ENCODE measurements at places on chromosomes 11 and 22. TPM values are rescaled to one million over a fixed set of nuclear protein-coding genes. Genes with fewer than 3 reads are reported as not detected.

TREH gene
- 0.30 TPM for total RNA-seq

ZBED5 gene
- 45.5 TPM for total RNA-seq

DNA sequence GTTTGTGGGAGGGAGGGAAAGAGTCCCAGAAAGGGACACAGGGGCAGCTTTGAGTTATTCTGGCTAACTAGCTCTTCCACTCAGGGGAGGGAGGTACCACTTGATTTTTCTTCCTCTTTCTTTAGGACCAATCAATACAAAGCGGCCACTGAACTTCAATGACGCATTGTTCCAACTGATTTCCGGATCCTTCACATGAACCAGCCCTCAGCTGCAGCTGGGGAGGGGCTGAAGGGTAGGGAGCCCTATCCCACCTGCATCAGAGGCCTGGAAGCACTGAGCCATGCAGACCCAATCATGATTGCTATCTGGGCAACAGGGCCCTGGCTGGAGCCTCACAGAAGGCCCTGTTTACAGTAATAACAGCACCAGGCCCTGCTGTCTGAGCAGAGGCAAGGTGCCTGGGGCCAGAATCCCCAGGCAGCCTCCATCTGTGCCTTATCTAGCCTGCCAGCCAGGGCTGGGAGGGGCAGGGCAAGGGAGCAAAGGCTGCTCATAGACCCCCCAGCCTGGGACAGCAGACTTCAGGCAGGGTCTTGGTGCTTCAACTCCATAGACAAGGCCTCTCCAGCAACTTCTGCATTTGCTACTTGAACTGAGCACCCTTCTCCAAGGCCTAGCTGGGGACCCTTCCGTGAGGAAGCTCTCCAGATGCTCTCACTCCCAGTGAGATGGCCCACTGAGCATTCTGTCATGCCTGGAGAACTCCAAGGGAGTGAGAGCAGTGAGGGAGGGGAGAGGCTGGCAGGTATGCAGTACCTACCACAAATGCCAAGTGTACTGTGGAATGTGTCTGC lies 22.5 kb downstream of the CLPB start:
- H3K36me3 ChIP-seq = no peaks in the 10 kb centered on the region
- H3K27me3 ChIP-seq = no peaks in the 10 kb centered on the region
- DNase-seq = no peak
- H3K4me3 ChIP-seq = no peak overlapping the region

C22orf23 gene
- 1.2 TPM for total RNA-seq

DNA sequence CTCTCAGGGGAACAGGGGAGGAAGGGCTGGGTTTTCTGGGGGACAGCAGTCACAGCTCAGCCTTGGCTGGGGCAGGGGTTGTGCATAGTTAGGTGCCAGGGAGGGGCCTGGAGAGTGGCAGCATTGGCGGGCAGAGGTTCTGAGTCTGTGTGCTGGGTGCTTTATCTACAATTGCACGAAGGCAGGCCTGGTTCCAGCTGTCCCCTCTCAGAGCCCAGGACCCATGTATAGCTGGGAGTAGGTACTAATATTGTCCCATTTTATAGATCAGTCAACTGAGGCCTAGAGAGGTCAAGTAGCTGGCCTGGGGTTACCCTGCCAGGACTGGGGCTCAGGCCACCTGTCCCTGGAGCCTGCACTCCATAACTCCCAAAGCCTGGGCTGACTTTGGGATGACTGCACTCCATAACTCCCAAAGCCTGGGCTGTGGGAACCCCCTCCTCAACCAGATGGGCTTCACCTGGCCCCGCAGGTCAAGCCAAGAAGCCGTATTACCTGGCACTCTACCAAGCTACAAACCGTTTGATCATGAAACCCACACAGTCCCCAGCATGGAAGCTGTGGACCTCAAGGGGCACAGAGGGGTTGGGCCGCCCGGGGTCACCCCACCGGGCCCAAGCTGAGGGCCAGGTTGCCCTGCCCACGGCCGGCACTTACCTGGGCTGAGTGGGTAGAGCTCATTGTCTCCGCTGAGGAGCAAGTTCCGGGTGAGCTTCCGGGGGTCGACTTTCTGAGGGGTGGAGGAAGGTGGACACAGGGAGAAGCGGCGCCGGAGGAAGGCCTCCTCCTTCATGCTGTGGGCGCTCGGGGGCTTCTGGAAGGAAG lies 36.5 kb downstream of the OSBPL5 start:
- no peak overlapping the region for H3K4me3 ChIP-seq
- peaks cover 35% of the 10 kb centered on the region for H3K4me1 ChIP-seq
- peak; percentile 38 for DNase-seq

MMP11 gene
- 1.9 TPM for total RNA-seq

OR56A1 gene
- total RNA-seq = not detected

DNA sequence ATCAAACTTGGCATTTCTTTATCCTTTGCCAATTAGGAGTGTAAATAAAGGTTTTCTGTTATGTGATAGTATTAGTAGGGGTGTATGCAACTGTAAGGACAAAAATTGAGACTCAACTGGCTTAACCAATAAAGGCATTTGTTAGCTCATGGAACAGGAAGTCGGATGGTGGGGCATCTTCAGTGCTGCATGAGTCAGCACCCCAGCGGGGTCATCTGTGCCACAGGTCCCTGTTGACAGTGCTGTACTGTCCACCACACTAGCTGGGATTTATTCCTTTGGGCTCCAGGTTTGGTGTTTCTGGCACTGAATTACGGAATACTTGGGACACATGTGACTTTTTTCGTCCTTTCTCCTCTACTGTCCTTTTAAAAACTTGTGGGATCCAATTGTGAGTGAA lies 86.0 kb downstream of the PPP6R3 start:
- no peaks in the 10 kb centered on the region for H3K27me3 ChIP-seq
- no peak overlapping the region for H3K4me3 ChIP-seq
- peak; percentile 64 for DNase-seq
- H3K27ac ChIP-seq = no peak overlapping the region
- H3K36me3 ChIP-seq = peaks cover 77% of the 10 kb centered on the region
- H3K4me1 ChIP-seq = peaks cover 49% of the 10 kb centered on the region

ENTHD1 gene
- not detected for total RNA-seq

DNA sequence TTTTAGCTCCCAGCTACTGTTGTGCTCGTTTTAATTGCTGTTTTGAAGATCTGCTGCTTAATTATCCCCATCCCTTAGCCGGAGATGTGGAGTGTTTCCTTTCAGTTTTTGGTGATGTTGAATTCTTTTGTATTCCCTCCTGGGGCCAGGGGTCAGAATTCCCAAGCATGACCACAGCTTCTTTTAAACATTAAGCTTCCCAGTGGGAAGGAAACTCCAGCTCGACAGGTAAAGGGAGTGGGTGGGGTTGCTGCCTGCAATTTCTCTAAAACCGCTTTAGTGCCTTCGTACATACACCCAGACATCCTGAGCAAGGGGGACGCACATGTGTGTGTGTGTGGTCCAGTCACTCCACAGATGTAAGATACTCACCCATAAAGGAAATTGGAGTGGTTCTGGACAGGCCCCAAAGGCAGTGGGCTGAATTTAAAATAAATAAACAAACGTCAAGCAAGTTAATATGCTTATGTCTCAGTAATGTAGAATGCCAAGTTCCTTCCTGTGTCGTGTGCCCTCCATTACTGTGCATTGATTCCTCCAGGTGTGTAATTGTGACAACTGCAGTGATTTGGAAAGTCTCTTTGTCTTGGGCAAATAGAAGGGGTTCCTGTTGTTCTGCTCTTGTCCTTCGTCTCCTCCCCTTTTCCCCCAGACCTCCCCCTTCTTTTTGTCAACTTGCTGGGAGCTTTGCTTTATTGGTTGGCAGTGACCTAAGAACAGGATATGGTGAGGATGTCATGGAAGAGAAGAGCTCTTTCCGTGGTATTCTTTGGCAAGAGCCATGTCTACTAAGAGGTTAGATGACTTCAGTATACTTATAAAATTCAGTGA lies 19.2 kb upstream of the ADSL start:
- peaks cover 18% of the 10 kb centered on the region for H3K4me1 ChIP-seq
- peaks cover 36% of the 10 kb centered on the region for H3K36me3 ChIP-seq
- H3K4me3 ChIP-seq = no peak overlapping the region
- no peaks in the 10 kb centered on the region for H3K27me3 ChIP-seq
- DNase-seq = no peak

GRCh38 chr11:122277493-122277892 lies 161.5 kb upstream of the BLID start:
- no peak overlapping the region for H3K27ac ChIP-seq
- no peaks in the 10 kb centered on the region for H3K27me3 ChIP-seq
- no peaks in the 10 kb centered on the region for H3K4me1 ChIP-seq
- no peaks in the 10 kb centered on the region for H3K36me3 ChIP-seq
- no peak for DNase-seq
- H3K4me3 ChIP-seq = no peak overlapping the region

BRMS1 gene
- total RNA-seq = 37.8 TPM
